ENCODE measurements at places on chromosomes 3 and 15.

- no peak for DNase-seq
These were observed 119.5 kb upstream of the SPATA12 start for GRCh38 chr3:56940976-56941375.

- DNase-seq = no peak
These were observed 60.2 kb downstream of the VPS8 start for GRCh38 chr3:184872200-184872599.

GRCh38 chr3:127545216-127545615, 45.3 kb downstream of the TPRA1 start:
- no peak for DNase-seq

GRCh38 chr3:189766416-189766815, 135.2 kb downstream of the TP63 start:
- no peak for DNase-seq

DNA sequence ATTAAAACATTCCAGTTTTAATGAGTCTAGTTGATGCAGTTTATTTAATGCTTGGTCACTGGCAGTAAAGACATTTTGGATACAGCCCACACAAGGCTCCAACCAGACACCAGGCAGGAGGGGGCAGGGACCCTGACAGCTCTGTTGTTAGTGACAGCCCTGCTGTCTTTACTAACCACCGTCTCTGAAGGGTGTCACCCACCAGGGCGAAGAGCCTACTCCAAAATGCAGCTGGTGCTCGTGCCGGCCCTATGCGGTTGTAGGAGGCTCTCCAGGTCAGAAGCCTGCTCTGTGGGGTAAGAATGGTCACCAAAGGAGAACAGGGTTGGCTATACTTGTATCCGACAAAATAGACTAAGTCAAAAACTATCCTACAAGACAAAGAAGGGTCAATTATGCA, 132.2 kb downstream of the ATP10A start:
- no peak for DNase-seq

- no peak for DNase-seq
These were observed 338.1 kb upstream of the TGFBR2 start for GRCh38 chr3:30268288-30268687.

DNA sequence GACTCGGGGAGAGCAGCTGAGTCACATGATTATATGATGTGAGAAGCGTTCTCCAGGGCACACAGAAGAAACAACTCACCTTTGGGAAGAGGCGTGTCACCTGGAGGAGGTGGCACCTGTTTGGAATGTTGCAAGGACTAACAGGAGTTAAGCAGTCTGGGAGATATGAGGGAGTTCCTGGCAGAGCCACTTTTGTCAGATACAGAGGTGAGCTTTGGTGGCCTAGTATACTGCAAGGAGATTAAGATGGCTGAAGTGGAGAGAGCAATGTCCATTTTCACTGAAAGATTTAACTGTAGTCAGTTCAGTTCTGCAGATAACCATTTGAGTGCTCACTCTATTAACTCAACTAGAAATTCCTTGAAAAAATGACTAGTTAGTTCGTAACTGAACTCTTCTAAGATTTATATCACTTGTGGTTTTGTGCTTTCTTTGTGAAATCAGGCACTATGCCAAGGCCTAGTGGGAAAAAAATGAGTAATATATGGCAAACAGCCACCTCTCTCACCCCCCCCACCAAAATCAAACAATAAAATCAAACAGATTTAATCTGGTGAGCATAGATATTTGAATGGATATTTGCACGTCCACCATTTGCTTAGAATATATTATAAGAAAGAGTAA, 61.3 kb downstream of the CRYBG3 start:
- DNase-seq = no peak

- no peak for DNase-seq
These were observed 5.3 kb upstream of the TRAK1 start for GRCh38 chr3:42085641-42086376.

- DNase-seq = no peak
These were observed 124.8 kb upstream of the NECTIN3 start for GRCh38 chr3:110946810-110947209.

DNA sequence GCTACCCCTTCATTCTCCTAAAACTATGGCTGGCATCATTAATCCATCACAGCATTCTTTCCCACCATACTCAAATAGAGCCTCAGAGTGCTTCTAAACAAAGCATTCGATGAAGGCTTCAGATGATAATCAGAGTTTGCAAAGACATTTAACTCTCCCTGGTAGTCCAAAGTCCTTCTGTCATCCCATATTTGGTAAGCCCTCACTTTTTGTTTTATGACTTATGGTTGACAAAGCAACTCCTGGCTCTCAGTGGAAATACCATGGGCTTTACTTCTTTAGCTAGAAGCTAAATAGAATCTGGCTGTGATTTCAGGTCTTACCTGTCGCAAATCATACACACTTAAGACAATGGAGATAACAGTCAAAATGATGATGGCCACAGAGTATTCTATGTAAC, 27.8 kb downstream of the ATP13A5 start:
- DNase-seq = no peak

GRCh38 chr3:66107855-66108254, 69.1 kb upstream of the MAGI1 start:
- DNase-seq = no peak

DNA sequence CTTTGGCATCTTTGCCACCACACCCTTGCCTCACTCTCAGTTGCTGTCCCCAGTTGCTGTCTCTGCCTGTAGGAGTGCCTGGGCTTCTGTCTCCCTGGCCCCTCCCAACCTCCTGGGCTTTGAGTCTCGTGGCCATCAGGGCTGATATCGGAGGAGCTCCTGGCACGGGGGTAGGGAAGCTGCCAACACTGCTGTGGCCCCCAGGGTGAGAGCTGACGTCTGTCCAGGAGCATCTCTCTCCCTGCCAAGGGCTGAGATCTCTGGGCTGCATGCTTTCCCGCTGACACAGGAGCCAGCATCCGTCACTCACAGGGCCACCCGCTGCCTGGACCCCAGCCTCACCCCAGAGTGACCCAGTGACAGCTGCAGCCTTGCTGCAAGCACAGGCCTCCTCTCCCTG, 47.4 kb downstream of the EXOG start:
- no peak for DNase-seq

- no peak for DNase-seq
These were observed 1.2 kb downstream of the BLOC1S6 start for GRCh38 chr15:45588219-45588875.

DNA sequence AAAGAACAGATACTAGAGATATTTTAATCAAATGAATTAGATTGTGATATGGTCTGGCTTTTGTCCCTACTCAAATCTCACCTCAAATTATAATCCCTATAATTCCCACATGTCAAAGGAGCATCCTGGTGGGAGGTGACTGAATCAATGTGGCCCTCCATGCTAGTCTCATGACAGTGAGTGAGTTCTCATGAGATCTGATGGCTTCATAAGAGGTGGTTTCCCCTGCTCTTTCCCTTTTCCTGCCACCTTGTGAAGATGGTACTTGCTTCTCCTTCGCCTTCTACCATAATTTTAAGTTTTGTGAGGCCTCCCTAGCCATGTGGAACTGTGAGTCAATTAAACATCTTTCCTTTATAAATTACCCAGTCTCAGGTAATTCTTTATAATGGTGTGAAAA, 82.8 kb downstream of the FAIM start:
- DNase-seq = no peak

- DNase-seq = no peak
These were observed 67.2 kb downstream of the IL1RAP start for GRCh38 chr3:190581041-190581541.

DNA sequence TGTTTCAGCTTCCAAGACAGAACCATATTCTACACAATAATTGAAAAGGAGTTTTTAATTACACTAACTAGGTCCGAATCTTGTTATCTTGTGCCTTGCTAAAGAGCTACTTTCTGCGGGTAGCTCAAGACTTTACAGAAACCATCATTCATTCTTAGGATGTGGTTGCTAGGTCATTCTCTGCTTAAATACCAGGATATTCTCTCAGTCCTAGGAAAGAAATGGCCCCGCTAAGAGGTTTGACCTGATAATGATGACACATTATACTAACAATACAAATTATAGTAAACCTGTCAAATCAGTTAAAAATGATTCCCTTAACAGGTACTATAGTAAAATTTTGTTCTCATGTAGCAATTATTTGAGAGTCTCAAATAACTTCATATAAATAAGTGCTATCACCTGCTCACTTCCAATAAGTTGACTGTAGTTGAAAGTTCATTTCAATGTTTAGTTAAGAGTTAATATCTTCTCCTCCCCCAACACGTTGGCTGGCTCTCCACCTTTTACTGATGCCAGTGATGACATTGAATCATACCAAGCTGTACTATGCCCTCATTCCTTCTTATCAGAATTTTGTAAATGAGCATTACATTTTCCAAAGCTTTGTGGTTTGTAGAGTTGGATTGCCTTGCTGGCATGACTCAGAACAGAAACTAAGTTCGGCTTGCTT, 3.6 kb upstream of the C3orf85 start:
- no peak for DNase-seq

- peak; percentile 52 for DNase-seq
These were observed 77.1 kb downstream of the AKAP13 start for GRCh38 chr15:85457392-85457968.

DNA sequence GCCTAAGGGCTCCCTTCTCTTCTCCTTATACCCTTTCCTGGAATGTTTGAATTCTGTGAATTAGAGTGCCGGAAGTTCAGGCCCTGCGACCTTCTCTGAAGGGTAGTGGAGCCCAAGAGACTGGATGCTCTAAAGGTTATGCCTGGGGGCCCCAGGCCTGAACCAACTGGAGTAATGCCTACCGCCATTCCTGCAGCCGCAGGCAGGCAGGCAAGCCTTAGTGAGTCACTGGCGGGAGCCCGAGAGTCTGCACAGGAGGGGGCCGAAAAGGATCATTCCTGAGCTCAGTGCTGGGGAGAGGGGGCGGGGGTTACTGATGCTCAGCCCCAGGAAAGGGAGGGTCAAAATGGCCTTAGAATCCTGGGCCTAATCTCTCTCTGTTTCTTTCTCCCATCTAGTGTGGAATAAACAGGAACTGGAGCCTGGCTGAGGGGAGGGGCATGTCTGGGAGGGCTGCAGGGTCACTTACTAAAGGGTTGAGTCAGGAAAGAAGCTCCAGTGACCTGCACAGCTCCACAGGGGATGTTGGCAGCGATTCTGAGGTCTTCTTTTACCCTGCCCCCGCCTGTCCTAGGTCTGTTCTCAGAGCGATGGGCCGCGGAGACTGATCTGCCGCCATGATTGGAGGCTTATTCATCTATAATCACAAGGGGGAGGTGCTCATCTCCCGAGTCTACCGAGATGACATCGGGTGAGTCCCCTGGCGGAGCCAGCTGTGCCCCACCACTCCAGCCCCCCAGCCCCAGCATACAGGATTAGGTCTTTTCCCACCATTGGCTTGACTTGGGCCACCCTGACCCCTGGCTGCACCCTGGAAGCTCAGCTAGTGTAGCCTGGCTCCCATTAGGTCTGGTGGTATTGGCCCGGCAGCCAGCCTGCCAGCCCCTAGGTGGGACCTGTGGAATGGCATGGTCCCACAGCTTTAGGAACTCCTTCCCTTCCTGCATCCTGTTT, 2.0 kb downstream of the AP2M1 start:
- DNase-seq = no peak

GRCh38 chr15:35932531-35932930, 386.6 kb upstream of the DPH6 start:
- DNase-seq = no peak

- DNase-seq = no peak
These were observed 17.7 kb downstream of the SH2D7 start for GRCh38 chr15:78110096-78110495.

DNA sequence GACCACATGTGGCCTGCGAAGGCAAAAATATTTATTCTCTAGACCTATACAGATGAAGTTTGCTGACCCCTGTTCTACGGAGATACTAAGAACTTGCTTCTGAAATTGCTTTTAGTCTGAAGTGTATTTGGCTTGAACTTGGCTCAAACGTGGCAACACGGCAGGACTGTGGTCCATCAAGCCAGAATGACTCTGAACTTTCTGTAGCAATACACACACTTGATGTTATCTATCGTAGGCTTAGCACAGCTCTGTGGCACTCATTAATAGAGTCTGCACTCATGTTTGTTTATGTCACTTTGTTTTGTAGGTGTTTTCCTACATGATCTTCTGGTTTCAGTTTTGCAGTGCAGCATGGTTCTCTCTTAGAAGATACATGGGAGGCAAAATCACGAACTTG, 298.1 kb downstream of the ADAMTS17 start:
- no peak for DNase-seq

- DNase-seq = peak; percentile 54
These were observed 518 bp downstream of the OXSR1 start for GRCh38 chr3:38165722-38166387.

- DNase-seq = peak; percentile 70
These were observed 3.9 kb downstream of the TMIE start for GRCh38 chr3:46705022-46705530.

GRCh38 chr3:37990527-37990926, at the start of gene VILL:
Gene VILL, plus strand, starts transcription at chr3:37990786. Its CDS starts 2,887 bp downstream, at chr3:37993673.
- no peak for DNase-seq

GRCh38 chr3:133230195-133230594, 169.7 kb upstream of the BFSP2 start:
- DNase-seq = no peak

- DNase-seq = no peak
These were observed 748 bp upstream of the AVEN start for GRCh38 chr15:34039790-34040113.

DNA sequence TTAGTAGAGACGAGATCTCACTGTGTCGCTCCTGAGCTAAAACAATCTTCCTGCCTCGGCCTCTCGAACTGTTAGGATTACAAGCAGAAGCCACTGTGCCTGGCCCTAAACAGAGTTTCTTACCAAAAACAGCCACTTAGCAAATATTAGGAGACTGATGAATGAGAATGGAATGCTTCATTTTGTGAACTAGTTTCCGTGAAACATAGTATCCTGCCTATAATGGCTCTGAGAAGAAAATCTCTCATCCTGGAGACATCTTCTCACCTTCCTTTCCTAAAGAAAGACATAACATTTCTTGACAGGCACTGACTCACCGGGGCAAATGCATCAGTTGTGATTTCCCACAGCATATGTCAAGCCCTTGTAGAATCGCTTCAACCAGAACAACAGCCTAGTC, 44.9 kb downstream of the GJD2 start:
- no peak for DNase-seq

DNA sequence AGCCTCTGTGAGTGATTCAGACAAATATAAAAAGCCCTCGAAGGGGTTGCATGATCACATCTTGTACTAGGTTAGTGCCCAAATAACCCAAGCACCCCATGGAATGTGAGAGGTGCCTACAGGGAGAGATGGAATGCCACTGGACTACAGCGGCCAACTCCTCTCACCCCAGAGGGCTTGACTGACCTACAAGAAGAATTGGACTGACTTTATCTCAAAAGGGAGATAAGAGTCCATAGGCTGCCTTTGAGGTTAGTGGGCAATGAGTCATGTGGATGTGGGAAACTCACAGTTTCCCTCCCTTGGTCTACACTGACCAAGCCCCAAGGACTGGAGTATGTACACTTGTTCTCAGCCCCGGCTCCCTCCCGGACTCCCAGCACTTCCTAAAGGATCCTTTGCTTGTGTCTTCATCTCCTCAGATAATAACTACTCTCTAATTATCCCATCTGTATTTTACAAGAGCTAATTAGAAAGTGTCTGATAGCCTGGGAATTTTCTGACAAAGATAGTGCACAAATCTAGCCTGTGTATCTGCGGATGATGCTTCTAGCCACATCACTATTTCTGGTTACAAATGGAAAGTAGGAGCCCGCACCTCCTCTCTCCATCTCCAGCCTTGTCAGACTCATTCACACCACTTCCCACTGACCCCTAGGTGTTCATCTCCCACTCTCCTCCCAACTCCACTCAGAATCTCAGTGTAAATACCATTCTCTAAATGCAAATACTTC, 547.8 kb upstream of the TBL1XR1 start:
- no peak for DNase-seq

- peak; percentile 5 for DNase-seq
These were observed 1.6 kb downstream of the SKOR1 start for GRCh38 chr15:67826717-67827561.

Measured in germinal center (tissue), 1 donor.